ENCODE measurements at places on chromosomes 16 and 17.

DNA sequence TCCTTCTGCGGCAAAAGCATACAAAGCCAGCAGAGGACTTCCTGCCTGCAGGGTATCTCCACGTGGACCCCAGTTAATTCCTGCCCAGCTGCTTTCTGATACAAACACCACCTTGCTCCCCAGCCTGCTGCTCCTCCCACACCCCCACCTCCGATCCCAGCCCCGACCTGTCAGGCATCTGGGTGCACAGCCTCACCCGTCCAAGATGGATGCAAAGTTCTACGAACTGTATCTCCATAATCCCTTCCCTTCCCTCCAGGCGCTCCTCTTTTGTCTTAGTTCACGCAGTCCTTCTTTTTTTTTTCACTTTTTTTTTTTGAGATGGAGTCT, 15.6 kb upstream of the FOXJ1 start:
- no peak for DNase-seq

- DNase-seq, result no peak
Observed at GRCh38 chr17:60618080-60618479, 18.1 kb downstream of the PPM1D start.

DNA sequence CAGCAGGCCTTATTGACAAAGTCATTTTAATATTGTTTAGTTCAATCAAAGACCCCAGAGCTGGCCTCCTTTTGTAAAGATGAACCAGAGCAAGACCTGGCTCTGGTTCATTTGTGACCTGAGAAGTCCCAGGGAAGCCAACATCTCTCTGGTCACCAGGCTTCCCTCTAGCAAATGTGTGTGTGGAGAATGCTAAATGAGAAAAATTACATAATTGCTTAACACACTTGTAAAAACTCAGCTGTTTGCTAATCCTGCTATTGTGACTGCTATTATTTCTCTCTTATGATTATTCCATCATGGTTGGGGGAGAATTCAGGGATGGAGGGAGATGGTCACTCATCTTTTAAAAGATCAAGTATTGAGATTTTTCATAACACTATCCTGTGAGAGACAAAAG, 94.3 kb upstream of the CLEC3A start:
- DNase-seq, result no peak

- no peak for DNase-seq
Observed at GRCh38 chr17:29612404-29613280, 10.1 kb downstream of the CORO6 start.

DNA sequence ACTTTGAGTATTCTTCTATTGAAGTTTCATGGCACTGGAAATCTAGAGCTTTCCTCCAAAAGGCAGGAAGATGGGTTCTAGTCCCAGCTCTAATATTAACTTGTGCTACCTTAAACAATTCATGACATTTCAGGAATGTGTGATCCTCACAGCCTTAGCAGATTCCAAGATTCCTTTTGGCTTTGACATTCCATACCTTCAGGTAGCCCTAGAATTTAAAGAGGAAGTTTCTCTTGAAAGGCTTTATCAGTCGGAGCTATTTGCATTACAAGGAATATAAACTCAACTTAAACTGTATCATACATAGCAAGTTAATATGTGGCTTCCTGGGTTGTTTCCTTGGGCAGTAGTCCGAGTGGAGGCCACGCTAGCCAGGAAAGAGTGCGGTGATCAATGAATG, 330.0 kb downstream of the SHISA9 start:
- DNase-seq, result no peak

All from stimulated activated CD4-positive, alpha-beta T cell treated with anti-CD3 and anti-CD28 coated beads, Interleukin-4, amount 100 ng/mL, for 4 hours (primary cell).